Thoracic aorta (tissue), 2 donors: ENCODE measurements at places on chromosomes 6 and 20. TPM values are rescaled to one million over a fixed set of nuclear protein-coding genes. Genes with fewer than 3 reads are reported as not detected.

DNA sequence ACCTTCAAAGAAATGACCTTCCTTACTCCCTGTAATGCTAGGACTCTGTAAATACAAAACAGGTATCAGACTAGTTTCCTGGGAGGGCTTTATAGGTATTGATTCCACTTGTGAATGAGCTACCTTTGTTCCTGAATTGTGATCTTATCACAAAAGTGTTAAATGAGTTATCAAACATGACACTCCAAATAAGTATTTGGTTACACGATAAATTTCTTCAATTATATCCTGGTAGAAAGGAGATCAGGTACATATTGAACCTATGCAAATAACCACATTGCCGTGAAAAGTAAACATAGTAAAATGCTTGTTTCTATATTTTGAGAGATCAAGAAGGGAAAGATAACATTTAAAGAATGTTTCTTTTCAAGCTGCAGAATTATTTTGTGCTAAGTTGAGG, 285.3 kb downstream of the HIVEP2 start:
- no peak for DNase-seq

GRCh38 chr6:131331151-131331550, 195.9 kb downstream of the AKAP7 start:
- DNase-seq = no peak

The TULP1 gene
- total RNA-seq = not detected

DNA sequence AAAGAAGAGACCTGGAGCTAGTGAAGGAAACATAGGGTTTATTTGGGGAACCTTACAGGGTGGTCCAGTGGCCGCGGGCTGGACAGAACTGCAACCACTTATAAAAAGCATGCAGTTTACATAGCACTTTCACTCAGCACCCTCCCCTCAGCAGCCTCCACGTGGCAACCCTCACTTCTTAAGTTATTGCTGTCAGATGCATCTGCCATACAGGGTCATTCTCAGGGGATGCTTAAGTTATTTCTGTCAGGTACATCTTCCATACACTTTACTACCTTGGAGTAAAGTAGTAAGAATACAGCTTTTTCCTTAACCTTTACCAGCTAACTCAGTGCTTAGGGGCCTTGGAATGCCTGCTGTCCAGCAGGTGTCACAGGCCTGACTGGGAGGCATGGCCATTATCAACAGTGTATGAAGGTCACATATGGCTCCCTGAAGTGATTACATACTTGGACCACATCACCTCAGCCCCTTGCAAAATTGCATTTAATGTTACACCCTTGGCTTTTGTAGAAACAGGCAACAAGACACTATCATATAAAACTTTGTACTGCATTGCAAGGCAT, 2.0 kb upstream of the NOL7 start:
- DNase-seq = no peak
